ENCODE measurements at places on chromosomes 3 and 15.

DNA sequence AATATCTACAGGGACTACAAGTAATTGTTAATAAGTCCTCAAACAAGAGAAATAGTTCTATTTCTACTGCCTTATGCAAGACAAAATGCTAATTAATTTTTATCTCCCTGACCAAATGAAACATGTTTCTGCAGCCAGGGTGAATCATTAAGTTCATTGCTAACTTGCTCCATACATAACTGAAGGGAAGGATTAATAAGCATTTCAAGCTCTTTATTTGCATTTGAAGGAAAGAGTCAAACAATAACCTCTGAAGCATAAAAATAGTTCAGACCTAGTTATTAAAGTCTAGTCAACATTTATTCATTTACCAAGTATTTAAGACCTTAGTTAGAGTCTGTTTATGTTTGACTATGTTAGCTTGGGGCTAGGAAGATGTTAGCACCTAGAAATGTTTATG, 120.0 kb downstream of the ATP1B3 start:
- DNase-seq = no peak

- DNase-seq = no peak
Measured at GRCh38 chr15:89035658-89036057, 52.6 kb upstream of the ABHD2 start.

GRCh38 chr3:195886181-195887141, 21.9 kb downstream of the TNK2 start:
- no peak for DNase-seq

DNA sequence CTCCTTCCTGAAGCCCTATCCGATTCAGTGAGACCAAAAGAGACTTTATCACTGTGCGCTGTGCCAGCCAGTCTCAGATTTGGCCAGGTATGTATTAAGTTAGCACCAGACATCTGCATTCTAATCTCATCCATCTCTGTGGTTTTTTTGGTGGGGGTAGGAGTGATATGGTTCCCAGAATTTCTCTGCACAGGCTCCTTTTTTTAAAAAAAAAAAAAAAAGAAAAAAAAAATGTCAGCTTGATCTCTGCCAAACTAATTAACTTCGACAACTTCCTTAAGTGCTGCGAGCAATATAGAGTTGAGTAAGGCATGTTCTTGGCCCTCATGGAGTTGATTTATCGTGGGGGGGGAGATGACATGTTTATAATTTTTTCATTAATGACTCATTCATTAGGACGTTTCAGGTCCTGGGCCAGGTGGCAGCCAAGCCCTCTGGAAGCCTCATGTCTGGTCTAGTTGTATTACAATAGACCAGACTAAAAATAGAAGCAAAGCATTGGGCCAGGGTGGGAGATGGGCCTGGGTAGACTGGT, 12.9 kb downstream of the SLCO3A1 start:
- DNase-seq = no peak

DNA sequence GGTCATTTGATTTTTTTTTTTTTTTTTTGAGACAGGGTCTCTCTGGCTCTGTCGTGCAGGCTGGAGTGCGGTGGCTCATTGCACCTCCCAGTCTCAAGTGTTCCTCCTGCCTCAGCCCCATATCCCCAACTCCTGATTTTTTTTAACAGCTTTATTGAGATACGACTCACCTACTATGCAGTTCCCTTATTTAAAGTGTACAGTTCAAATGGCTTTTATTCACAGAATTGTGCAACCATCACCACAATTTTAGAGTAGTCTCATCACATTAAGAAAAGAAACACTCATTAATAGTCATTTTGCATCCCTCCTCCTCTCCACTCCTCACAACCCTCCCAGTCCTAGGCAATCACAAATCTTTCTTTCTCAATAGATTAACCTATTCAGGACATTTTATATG, 1.9 kb upstream of the TRA2B start:
- DNase-seq = peak; percentile 38

DNA sequence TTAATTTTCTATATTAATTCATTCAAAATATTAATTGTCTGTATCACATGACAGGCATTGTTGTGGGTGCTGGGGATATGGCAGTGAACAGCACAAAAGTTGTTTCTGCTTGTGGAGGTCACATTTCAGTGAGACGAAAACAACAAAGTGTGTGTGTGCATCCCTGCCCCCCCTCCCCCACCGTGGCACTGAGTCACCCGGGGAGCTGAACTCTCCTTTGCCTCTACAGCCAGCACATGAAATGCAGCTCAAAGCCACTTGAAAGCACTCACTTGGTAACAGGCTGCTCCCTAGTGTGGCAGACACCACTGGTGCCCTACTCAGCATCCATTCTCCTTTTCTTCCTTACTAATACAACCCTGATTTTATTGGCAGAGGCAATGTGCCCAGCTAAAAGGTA, 16.9 kb upstream of the SCAMP5 start:
- peak; percentile 66 for DNase-seq

DNA sequence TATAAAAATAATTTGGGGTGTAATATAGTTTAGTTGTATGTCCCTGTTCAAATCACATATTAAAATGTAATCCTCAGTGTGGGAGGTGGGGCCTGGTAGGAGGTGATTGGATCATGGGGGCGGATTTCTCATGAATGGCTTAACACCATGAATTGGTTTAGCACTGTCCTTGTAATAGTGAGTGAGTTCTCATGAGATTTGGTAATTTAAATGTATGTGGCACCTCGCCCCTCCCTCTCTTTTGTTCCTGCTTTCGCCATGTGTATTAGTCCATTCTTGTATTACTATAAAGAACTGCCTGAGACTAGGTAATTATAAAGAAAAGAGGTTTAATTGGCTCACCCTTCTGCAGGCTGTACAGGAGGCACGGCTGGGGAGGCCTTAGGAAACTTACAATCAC, 83.9 kb downstream of the ANXA2 start:
- no peak for DNase-seq

- DNase-seq = no peak
Measured at GRCh38 chr3:156581033-156581432, 26.1 kb upstream of the SSR3 start.

DNA sequence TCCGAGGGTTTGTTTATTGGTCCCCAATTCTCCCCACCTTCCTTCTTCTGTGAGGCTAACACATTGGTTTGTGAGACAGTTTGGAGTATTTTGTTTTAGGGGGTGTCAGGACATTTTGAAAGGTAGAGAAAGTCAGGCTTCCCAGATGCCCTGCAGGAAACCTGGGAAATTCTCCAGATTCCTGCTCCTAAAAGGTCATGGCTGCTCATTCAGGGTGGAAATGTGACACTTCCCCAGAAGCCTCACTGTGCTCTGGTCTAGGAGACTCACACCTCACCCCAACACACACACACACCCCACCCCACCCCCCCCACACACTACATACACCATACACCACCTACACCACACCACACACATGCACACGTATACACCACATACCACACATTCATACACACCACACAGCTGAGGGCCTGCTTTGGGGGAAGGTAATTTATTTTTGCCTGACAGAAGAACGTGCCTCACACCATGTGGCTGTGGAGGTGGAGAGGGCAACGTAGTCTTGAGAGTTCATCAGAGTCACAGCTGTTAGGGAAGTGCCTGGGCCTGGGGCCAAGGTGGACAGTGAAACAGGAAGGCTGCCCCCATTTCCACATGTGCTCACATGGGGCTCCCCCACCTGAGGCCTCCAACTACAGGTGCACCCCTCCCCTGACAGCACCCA, 40.4 kb upstream of the LIMD1 start:
- DNase-seq = peak; percentile 43

- DNase-seq = peak; percentile 16
Measured at GRCh38 chr3:185089343-185089742, 63.5 kb downstream of the C3orf70 start.

DNA sequence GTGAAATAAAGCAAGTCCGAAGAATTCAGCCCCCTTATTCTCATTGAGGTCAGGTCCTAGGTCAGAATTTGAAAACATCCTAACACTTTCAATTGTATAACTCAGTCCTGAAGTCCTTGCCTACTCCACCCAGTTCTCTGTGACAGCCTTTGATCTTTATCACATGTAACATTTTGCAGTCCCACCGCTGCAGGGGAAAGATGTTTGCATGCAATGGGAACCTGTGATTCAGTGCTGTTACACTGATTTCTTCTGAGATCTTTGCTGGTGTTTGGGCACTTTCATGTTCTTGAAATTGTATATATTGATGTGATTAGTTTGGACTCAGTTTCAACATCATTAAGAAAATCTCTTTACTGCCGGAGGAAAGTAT, 18.0 kb upstream of the SECISBP2L start:
- DNase-seq = no peak

- no peak for DNase-seq
Measured at GRCh38 chr15:88711806-88712205, 73.0 kb downstream of the ISG20 start.

DNA sequence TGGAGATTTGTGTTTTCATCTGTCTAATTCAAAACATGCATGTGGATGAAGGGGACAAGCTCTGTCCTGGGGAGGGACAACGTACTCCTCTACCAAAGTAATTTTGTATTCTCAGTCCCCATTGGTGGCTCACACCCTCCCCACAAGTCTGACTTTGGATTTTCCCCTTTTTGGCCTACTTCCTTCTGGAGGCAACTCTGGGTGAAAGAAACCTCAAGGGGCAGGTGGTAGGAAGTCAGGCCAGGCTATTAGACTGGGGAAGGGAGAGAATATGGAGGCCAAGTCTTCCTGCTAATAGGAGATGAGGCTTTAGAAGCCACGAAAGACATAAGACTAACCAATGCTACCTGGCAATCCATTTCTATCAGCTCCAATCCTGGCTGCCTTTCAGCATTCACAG, 124.9 kb upstream of the RASGRP1 start:
- no peak for DNase-seq
